ENCODE measurements at places on chromosomes 5 and 9.

DNA sequence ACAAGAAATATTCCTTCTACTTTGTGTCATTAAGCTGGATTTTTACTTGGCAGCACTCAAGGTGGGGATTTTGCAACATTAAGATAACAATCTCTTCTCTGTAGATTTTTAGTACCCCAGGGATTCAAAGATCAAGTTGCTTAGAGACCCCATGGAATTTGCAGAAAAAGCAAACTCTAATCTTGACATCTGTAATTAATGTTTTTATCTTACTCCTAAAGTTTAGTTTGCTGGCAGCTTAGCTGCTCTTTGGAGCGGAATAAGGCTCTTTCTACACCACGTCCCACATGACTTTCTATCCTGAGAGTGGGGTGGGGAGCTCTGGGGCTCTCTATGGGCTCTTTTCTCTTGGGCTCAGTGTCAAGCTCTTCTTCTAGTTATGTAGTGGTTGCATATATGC is 21.7 kb upstream of the SPDL1 start:
- DNase-seq, result no peak

GRCh38 chr5:153783362-153783658 is 255.4 kb downstream of the FAM114A2 start:
- DNase-seq, result no peak

DNA sequence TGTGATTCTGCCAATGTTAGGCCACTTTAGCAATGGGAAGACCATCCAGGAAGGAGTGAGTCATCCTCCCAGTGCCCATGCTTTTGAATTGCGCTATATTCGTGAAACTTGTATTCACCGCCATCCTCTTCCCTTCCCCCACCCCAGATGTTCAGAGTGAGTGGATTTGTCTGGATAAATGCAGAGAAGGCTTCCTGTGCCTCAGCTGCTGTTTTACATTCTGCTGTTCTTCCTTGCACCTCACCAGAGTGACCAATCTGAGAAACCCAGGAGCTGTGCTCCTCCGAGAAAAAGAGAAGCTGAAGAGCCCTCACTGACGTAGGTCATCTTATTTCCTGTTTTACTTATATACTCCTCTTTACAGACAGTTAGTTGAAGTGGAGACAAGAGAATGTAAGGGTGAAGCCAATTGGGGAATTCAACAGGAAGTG is 24.6 kb upstream of the SVEP1 start:
- no peak for DNase-seq

GRCh38 chr9:35729700-35730485 is 2.1 kb downstream of the TLN1 start:
- no peak for DNase-seq

Measured in effector CD4-positive, alpha-beta T cell (primary cell).